Activated naive CD8-positive, alpha-beta T cell treated with anti-CD3 and anti-CD28 coated beads, Interleukin-2, amount 10 ng/mL, durations not matched to agents 7 days and 5 days (primary cell): ENCODE measurements at places on chromosomes 2 and 18. TPM values are rescaled to one million over a fixed set of nuclear protein-coding genes. Genes with fewer than 3 reads are reported as not detected.
A peak's percentile ranks its signal among the peaks of the same experiment; 100 is the strongest.

- no peak for DNase-seq
Measured at GRCh38 chr2:142112757-142113221, 18.0 kb downstream of the LRP1B start.

GRCh38 chr2:42876326-42876751 lies 84.0 kb upstream of the HAAO start:
- DNase-seq, result no peak

DNA sequence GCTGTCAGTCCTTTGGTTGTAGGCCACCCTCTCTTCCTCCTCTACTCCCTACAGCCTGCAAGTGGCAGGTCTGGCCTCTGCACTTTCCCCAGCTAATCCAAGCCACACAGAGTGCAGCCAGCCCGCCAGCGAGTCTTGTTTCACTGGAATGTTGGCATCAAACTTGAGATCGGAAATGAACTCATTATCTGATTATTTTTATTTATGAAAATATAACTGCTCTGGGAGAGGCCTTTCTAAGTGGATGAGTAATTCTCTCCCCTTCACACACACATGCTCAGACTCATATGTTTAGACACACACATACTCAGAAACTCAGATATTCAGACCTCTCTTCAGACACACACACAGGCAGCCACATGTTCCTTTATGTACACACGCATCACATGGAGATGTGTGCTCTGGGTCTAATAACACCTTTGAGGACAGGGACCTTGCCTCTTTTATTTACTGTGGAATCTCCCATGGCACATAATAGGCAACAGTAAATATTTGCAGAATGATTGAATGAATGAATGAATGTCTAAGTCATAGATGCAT lies 151.3 kb downstream of the ZFP36L2 start:
- no peak for DNase-seq

- no peak for DNase-seq
Measured at GRCh38 chr2:11710210-11710609, 36.2 kb upstream of the LPIN1 start.

DNA sequence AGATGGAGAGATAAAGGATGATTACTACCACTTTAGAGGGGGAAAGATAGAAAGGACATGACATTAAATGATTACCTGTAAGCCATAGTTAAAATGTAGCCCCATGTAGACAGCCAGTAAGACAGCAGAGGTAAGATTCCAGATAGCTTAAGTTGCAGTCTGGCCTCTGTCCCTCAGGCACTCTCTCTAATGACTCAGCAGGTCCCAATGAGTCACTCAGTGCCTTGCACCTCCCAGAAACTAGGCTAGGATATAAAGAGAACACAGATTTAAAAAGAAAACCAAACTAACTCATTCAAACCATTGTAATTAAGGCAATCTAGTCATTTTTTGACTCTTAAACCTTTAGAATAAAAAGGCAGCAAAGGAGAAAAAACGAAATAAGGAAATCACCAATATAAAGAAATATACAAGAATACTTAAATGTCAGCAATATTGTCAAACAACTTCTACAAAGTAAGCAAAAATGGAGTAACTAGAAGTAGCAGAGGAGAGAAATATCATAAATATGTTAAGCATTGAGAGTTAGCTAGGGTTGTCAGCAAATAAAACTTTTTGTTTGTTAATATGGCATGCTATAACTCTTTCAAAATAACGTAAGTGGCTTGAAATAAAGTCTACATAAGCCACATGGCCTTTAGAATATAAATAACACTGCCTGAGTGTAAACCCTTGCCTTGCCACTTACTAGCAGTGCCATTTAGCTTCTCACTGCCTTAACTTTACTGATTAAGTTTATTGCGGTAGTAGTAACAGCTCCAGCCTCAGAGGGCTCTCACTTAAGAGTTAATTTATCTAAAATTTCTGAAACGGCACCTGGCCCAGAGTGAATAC lies 48.5 kb downstream of the SOCS6 start:
- no peak for DNase-seq

The TTN gene
- total RNA-seq, result 13.5 TPM

The PLGLB1 gene
- total RNA-seq, result 14.0 TPM

The KIAA2012 gene
- not detected for total RNA-seq

GRCh38 chr18:58586886-58587285 lies 42.0 kb downstream of the ALPK2 start:
- DNase-seq, result no peak

- DNase-seq, result peak; percentile 95
Measured at GRCh38 chr2:169827272-169828140, at the start of gene UBR3. TSS of gene UBR3 (plus strand) at chr2:169827454. CDS start at chr2:169827508, 54 bp downstream.

DNA sequence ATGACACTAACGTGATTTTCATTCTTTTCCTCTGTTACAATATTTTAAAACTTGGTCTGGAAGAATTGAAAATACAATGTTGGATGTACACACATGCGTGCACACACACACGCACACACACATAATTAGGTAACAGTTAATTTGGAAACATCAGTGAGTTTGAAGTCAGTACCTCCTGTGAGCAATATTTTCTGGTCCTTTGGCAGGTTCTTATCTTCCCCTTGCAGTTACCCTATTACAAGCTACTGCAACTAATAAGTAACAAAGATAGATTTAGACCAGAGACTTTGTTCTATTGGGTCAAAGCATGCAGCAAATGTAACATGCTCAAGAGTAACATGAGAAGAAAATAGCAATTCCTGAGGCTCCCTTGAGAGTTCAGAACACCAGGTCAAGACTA lies 73.3 kb downstream of the ZNF385B start:
- no peak for DNase-seq

The ALPP gene
- not detected for total RNA-seq

GRCh38 chr18:28407681-28408080 lies 230.8 kb upstream of the CDH2 start:
- no peak for DNase-seq

GRCh38 chr2:128277961-128278681 lies 40.5 kb downstream of the HS6ST1 start:
- DNase-seq, result peak; percentile 17
